ENCODE measurements at places on chromosomes 3 and 15. TPM values are rescaled to one million over a fixed set of nuclear protein-coding genes. Genes with fewer than 3 reads are reported as not detected.

DNA sequence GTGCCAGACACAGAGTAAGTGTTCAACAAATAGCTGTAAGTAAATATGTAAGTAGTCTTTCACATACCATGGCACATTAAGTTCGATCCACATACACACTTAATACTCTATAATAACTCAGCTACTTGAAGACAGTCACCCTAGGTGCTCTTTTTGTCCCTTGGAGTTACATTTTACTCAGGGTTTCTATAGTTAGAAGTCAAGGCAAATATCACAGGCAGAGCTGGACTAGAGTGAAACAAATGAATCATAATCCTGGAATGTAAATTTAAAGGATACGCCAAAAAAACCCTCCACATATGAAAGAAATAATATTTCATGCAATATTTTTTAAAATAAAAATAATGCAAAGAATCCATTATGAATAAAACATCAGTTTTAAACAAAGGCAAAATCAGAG lies 461.8 kb downstream of the MAGI1 start:
- H3K27ac ChIP-seq = no peak overlapping the region
- no peaks in the 10 kb centered on the region for H3K27me3 ChIP-seq
- H3K4me1 ChIP-seq = no peaks in the 10 kb centered on the region
- no peak overlapping the region for H3K4me3 ChIP-seq
- no peaks in the 10 kb centered on the region for H3K36me3 ChIP-seq

DNA sequence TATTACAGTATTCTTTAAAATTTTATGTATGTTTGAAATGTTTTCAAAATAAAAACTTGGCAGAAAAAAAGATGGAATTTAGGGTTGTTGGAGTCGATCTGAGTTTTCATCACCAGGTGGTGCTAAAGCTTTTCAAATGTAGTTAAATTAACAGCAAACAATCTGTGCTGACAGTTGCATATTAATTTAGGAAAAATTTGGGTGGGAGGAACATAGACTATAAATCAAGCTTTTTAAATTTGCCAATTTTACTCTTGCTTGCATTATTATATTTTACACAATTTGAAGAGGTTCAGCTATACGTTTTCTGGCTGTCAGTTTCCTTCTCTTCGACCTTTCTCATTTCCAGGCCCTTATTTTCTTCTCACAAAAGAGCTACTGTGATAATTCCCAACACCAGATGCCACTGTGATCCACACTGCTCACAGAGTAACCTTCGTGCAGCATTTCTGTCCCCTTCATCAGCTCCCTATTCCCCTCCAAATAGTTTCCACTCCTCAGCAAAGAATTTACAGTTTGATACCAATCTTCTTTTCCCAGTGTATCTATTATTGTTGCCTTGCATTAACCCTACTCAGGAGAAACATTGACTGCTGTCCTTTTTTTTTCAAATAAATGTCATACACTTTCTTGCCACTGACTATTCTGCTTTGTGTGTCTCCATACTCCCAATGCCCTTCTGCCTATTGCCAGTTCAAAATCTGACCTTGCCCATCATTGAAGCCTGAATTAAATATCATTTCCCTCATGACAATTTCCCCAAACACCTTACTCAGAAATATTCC lies 53.4 kb upstream of the EIF5A2 start:
- H3K36me3 ChIP-seq = no peaks in the 10 kb centered on the region
- H3K4me1 ChIP-seq = no peaks in the 10 kb centered on the region
- no peak overlapping the region for H3K27ac ChIP-seq
- DNase-seq = no peak
- H3K4me3 ChIP-seq = no peak overlapping the region

GRCh38 chr15:29914511-29914926 lies 92.3 kb upstream of the TJP1 start:
- H3K4me3 ChIP-seq = no peak overlapping the region
- peaks cover 9% of the 10 kb centered on the region for H3K27me3 ChIP-seq

Gene KBTBD13
- not detected for total RNA-seq

Gene MAGEL2
- total RNA-seq = not detected
